Activated CD8-positive, alpha-beta memory T cell treated with anti-CD3 and anti-CD28 coated beads, Interleukin-2, amount 50 U/mL, for 4 hours (primary cell): ENCODE measurements at places on chromosomes 12 and 14.

- DNase-seq, result no peak
Observed at GRCh38 chr14:90811641-90812040, 4.6 kb downstream of the TTC7B start.

- no peak for DNase-seq
Observed at GRCh38 chr14:75736845-75737485, 75.9 kb downstream of the TTLL5 start.

GRCh38 chr14:96189281-96189711, 15.3 kb upstream of the BDKRB2 start:
- DNase-seq, result no peak

GRCh38 chr14:101852785-101853184, 91.3 kb downstream of the PPP2R5C start:
- no peak for DNase-seq

DNA sequence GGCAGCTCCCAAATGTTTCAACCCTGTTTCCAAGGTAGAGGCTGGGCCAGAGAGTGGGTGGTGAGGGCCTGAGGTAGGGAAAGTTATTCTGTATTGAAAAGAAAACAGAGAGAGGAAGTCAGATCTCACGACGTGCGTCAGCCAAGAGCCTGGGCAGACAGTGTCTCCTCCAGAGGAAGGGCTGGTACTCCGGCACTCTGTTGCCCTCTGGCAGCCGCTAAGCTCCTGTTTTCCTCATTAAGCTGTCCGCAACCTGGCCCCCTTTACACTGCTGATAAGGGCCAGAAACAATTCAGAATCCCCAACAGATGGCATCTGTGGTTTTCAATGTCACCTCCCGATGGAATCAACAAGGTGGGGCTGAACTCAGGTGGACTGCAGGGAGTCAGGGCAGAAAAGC, 26.0 kb upstream of the LTBP2 start:
- DNase-seq, result no peak

GRCh38 chr12:98296462-98297079, 218.8 kb upstream of the TMPO start:
- DNase-seq, result no peak

GRCh38 chr12:69620077-69620476, 9.4 kb upstream of the LRRC10 start:
- DNase-seq, result no peak

- no peak for DNase-seq
Observed at GRCh38 chr14:81474148-81474492, 59.5 kb downstream of the SEL1L start.

DNA sequence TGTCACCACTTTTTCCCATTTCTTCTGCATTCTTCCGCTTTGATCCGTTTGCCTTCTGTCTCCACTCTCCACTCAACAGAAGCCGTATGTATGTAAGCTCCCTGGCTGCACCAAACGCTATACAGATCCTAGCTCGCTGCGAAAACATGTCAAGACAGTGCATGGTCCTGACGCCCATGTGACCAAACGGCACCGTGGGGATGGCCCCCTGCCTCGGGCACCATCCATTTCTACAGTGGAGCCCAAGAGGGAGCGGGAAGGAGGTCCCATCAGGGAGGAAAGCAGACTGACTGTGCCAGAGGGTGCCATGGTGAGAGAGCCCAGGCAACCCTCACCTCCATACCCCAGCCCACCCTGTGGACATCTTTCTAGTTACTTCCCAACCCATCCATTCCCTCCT, 8.3 kb downstream of the GLI1 start:
- DNase-seq, result no peak
